AG09319 (cell line): ENCODE measurements at places on chromosomes 5 and 9.
A peak's percentile ranks its signal among the peaks of the same experiment; 100 is the strongest.

GRCh38 chr9:124779368-124780059, 2.6 kb downstream of the OLFML2A start:
- DNase-seq = peak; percentile 85

- no peak for DNase-seq
These were observed 69.5 kb downstream of the SH3TC2 start for GRCh38 chr5:148993283-148993936.

DNA sequence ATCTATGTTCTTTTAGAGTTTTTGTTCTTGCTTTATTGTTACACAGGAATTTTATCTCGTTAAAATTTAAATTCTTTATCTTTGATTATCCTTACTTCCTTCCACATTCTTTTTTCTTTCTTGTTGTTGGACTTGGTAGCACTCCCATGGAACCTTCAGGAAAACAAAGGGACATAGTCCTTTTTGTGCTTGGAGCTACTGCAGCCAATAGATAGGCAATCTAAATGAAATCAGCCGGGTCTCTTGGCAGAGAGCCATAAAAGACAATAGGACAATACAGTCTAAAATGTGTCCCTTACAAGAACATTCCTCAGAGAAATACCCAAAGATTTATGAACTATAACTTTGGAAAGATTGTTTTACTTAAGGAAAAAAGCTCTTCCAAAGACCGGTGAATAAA, 548.1 kb upstream of the C9orf72 start:
- no peak for DNase-seq

- DNase-seq = no peak
These were observed 28.8 kb upstream of the NCS1 start for GRCh38 chr9:130143279-130143893.

GRCh38 chr9:108478431-108479332, 377.1 kb downstream of the ACTL7B start:
- peak; percentile 43 for DNase-seq

- no peak for DNase-seq
These were observed 140.9 kb downstream of the NR3C1 start for GRCh38 chr5:143262393-143263174.

- no peak for DNase-seq
These were observed 29.2 kb upstream of the SEMA4D start for GRCh38 chr9:89527084-89527483.

DNA sequence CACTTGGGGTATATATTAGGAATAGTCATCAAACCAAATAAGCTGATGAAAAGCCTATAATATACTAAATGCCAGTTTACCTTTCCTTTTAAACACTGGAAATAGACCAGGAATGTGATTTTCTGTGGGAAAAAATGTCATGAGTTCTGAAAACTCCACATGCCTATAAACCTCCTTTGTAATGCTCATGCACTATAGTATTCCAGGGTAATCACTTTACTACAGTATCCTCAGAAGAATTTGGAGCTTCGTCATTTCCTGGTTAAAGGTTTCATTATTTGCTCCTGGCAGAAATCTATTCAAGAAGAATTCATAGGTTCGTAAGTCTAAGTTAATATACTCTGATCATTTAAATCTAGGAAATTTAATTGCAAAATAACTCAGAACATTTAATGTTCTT, 1076.7 kb upstream of the DMAC1 start:
- DNase-seq = no peak

DNA sequence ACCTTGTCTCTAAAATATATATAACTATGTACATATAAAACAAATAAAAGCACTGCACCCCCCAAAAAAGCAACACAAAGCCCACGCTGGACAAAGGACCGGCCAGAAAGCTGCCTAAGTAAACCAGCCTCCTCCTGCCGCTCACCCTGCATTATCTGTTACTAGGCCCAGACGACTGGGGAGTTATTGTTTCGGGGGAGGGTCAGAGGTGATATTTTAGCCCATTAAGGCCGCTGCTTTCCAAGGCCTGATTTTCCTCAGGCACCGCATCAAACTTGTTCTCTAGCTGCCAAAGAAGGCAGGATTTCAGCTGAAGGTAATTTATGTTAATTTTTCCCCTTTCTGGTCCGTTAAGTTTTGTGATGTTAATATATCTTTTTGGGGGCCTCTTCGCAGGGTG, 44.0 kb upstream of the CTNNA1 start:
- DNase-seq = no peak

DNA sequence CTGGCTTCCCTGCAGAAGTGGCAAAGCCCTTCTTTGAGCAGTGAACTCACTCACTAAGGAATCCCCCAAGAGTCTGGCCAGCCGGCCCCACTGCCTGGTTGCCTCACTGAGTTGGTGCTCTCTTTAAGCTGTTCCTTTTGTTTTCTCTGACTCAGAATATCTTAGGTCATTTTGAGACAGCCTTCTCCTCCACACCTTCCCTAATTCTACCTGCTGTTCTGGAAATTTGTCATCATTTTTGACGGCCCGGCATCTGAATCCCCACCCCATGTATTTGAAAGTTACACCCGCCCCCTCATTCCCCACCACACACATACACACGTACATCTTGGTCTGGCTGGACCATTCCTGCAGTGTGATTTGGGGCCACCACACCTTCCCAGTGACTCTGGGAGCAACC, 41.8 kb downstream of the FGF1 start:
- DNase-seq = no peak

DNA sequence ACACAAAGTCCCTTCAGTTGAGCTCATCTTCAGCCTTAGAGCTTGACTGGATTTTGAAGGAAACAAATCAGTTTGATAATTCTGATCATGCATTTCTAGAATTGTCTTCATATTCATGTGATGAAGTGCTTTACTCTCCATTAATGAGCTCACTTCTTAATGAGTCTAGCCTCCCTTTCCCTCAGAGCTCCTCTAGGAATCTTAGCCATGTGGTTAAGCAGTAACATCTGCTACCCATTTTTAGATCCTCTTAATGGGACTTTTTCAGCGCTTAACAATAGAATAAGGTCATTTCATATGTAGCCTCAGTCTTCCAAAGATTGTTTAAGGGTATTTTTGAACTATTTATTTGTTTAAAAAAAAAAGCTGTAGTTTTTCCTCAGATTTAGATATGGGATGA, 36.9 kb upstream of the LURAP1L start:
- no peak for DNase-seq

DNA sequence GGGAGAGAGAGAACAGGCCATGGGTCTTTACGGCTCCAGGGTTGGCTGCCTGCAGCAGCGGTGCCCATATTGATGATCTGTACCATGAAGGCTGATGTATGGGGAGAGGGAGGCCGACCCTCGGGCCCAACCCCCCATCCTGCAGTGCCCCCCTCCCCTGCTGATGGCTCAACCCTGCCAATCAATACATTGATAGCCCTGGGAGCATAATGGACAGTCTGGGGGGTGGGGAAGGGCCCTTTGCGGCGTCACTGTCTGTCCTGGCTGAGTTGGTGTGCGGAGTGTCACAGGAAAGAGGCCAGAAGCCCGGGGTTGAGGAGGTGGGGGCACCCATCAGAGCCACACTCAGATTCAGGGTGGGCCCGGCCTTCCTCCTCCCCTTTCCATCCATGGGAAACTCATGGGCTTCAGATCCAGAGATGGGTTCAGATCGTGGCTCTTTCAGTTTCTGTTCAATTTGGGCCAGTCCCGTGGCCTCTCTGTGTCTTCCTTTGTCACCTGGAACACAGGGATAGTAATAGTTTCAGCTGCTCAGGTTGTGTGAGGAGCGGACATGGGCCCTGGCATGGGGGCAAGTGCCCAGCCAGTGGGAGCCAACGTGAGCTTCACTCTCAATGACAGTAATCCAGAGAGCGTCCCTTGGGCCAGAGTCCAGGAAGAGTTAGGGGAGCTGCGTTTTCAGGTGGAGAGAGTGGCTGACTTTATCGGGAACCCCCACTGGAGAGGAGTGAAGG, 9.5 kb downstream of the FGF18 start:
- no peak for DNase-seq

- DNase-seq = no peak
These were observed 2.1 kb downstream of the NR4A3 start for GRCh38 chr9:99823681-99824377.

- no peak for DNase-seq
These were observed 507.8 kb upstream of the ZNF608 start for GRCh38 chr5:125254267-125254666.

DNA sequence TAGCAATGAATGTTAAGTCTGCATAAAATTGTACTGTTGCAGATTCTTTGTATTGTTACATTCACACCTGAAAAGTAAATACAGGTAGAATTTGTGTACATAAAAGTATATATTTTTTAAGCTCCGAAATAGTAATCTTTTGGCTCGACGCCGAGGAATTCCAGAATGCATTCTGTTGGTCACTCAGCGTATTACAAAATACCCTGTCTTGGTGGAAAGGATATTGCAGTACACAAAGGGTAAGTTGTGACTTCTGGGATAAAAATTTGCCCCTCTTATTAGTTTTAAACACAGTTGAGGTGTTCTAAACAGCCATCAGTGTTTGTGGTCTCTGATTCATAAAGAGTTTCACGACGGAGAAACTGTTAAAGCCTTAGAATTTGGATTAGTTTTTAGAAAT, 257.6 kb downstream of the ARHGEF28 start:
- DNase-seq = no peak

- no peak for DNase-seq
These were observed 15.8 kb downstream of the C5orf52 start for GRCh38 chr5:157687198-157687554.

DNA sequence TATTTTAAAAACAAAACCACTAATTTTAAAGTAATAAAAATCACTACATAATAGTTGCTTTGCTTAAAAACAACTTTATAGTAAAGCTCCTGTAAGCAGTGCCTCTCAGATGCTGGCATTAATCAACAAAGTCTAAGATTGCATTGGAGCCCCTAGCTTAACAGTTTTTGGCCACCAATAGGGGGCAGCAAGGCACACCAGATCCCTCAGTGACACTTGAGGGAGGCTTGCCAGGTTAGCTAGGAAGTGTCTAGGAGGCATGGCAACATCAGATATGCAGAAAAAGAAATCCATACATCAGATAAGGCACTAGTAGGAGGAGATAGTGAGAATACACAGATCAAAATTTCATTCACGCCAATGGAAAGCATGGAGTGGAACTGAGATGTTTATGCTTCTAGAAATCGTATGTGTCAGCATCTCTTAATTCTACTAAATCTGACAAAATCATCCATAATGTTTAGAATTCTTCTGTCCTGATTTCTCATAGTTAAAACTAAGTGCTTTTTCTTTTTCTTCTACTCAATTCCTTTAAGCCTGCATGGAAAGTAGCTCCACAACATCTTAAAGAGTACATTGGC, 73.6 kb upstream of the PAM start:
- no peak for DNase-seq

DNA sequence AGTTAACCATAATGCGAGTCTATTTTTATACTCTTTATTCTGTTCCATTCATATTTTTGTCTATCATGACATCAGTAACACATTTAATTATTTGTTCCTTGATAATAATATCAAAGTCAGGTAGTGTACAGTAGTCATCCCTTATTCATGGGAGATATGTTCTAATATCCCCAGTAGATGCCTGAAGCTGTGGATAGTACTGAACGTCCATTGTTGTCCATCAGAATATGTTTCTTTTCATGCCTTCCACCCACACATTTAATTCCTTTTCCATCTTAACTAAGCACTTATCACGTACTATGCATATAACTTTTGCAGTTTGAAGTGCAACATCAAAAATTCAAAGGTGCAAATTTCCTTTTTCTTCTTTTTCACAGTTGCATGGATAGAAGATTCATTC, 53.6 kb downstream of the FER start:
- DNase-seq = no peak

DNA sequence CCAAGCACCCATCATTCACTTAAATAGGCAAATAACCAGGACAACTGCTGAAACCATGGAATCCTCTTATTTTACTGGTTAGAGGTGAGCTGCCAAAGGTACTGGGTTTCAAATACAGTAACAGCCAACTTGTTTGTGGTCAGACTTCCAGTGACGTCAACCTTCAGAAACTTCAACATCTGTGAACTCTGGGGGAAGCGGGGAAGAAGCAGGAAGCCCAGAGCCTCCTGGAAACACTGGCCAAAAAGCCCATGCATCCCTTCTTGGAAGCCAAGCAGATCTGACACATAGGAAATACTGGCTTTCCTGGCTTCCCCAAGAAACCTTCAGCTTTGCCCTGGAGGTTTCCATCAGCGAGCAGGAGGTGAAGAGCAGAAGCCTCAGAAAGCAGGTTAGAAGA, 4.9 kb upstream of the FRRS1L start:
- DNase-seq = no peak

DNA sequence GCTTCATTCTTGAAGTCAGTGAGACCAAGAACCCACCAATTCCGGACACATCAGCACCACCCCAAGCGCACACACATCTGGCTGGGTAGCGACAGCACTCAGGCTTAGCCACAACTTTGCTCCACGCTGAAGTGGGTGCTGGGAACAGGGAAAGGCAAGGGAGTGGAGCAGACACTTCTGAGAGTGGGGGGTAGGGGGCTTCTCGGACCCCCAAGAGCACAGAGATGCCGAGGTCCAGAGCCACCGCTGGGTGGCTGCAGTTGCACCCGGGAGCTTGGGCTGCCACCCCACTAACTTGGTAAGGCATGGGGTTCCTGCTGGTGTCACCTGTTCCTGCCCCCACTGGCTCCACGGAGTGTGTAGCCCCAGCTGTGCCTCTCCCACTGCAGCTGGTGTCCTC, 225.3 kb upstream of the RIOK2 start:
- DNase-seq = no peak

DNA sequence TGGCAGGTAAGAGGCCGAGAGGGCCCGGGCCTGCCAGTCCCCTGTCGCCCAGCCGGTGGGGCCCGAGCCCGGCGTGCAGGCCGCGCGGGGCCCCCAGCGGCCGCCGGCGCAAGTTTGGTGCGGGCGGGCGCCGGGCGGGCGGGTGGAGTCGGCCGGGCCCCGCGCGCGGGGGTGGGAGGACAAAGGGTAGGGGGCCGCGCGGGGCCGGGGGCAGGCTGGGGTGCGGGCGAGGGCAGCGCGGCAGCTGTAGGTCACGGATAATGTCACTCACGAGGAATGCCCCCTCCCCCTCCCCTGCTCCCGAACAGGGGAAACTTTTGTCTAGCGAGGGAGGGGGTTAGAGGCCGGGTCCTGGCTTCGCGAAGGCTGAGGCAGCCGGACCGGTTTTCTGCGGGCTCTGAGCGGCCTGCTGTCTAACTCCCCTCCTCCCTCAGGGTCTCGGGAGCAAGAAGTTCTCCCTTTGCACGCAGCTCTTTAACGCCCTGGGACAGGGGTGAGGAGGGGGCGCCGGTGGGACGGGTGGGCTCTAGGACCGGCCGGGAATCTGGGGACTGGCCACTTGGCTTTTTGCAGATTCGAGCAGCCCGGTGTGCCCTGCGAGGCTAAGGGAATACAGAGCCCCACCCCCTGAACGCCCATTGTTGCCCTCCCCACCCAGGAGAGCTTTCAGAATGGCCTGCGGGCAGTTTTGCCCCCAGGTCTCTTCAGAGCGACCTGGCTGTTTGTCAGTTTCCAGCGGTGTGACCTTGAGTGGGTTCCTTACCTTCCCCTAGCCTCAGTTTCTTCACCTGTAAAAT, 21.3 kb upstream of the NDST1 start:
- DNase-seq = no peak

- no peak for DNase-seq
These were observed 4.8 kb upstream of the CHSY3 start for GRCh38 chr5:129899454-129899853.
